Fibroblast of skin of left biceps (primary cell): ENCODE measurements at places on chromosomes 11 and 22.

DNA sequence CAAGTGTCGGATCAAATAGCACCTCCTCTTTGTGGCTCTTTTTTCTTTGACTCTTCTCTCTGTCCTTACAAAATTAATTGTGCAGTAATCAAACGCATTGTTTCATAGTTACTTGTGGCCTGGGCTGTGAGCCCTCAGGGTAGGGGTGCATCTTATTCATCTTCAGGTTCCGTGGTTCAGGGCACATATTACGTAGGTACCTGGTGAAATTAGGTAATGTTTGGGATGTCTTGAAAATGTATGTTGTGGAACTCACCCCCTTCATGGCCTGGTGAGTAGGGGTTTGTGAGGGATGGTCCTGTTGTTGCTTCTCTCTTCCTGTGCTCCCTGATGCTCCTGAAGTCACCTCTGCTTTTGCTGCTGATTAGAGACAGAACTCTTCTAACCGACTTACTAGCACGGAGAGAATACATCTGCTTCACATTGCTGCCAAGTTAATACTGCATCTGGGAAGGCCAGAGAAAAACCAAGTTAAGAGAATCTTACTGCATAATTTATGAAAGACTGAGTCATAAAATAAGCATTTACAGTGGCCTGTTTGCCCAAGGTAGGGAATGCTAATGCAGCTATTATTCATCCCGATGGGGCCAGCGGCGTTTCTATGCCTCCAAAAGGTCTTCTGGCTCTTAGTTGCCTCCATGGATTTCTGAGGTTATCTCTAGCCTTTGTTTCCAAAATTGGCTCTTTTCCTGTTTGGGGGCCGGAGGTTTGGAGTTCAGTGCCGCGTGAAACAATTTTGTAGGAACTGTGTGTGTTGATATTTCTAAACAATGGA is 66.9 kb downstream of the TBC1D22A start:
- peak; percentile 86 for DNase-seq

DNA sequence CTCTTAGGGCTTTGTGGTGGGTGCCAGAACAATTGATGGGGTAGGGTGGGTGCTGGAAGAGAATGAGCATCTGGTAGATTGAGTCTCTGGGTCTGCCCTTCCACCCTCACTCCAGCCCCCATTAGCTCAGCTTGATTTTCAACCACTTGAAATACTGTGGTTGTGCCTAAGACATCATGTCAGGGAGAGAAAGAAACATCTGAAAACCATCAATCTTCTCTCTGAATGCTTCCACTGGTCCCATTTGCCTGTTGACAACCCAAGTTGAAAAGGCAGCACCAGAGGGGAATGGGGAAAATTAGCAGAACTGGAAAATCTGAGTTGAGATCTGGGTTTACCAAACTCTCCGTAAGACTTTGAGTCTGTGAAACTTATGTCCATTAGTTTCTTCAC is 26.1 kb downstream of the CD44 start:
- DNase-seq = no peak

GRCh38 chr22:42511401-42511891 is 8.2 kb downstream of the RRP7A start:
- no peak for DNase-seq

DNA sequence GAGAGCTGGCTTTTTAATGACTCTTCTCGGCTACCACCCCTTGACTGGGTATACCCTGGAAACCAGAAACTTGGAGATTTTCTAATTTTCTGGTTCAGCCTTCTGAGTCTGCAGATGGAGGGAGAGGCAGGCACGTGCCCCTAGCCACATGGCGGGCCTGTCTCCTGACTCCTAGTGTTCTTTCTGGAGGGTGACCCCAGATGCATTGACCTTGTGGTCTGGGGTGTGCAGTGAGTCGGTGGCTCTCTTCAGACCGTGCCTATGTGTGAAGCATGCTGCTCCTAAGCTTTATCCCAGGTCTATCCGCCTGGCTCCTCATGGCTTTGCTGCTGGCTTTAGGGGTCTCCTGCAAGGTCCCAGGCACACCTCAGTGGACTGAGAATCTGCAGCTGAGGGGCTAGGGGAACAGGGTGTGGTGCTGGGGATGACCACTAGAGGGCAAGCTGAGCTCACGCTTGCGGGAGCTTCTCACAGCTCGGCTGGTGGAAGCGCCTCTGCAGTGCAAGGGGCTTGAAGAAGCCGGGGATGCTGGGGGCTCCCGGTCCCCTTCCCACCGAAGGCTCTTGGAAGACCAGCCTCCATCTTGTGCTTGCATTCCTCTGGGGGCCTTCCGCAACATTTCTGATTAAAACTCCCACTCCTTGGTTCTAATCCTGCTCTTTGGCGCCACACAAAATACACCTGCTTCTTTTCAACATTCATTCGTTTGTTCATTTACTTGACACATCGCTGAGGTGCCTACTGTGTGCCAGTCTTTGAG is 51.8 kb downstream of the OTOG start:
- peak; percentile 4 for DNase-seq

DNA sequence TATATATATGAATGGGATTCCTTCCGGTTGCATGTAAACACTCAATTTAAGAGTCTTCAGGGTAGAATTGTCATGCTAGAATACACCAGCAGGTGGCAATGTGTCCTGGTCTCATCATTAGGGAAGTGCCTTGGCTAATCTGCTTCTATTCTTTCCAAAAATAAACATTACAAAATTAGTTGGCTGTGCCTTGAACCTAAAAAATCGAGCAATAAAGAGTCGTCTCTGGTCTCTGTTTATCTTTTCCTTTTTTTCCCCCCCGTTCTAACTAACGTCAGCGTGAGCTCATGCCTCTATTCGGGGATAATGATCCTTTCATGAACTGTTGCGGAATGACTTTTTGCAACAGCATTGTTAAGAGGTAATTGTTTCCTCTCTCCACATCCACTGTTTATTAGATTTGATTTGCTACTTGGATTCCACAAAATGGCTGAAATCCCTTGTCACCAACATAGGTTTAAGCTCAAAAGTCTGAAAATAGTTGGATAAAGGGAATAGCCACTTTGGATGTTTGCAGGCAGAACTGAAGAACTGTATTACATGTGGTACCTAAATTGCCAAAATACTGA is 1.2 kb upstream of the ARHGEF12 start:
- DNase-seq = peak; percentile 69

DNA sequence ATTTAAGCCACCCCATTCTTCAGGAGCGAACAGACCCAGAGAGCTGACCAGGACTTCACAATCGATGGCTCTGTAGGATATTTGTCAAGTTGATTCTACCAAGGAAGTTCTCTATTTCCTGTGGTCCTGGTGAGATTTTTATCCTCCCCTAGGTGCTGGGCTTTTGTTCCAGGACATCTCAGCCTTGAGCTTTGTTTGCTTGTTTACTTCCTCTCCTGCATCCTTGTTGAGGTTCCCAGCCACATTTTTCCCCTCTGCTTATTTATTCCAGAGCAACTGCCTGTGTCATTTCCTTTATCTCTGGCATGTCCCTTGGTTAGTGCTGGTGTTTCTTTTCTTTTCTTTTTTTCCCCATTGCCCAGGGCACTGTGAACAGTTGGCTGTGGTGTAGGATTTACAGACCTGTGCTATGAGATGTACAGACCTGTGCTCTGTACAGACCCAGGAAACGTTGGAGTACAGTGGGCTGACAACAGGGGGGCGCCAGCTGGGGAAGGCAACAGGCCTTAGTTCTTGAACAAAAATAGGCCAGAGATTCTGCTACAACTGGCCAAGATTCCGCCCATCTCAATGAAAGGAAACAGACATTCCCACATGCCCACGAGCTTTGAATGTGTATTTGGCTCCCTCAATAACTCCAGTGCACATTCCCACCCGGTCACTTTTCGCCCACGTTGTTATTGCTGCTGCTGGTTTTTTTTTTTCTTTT is 235.9 kb upstream of the DDI1 start:
- DNase-seq = no peak

- DNase-seq = no peak
These were observed 7.0 kb upstream of the CASTOR1 start for GRCh38 chr22:30296324-30296723.

- DNase-seq = no peak
These were observed 100.8 kb upstream of the B3GAT1 start for GRCh38 chr11:134512571-134513538.

DNA sequence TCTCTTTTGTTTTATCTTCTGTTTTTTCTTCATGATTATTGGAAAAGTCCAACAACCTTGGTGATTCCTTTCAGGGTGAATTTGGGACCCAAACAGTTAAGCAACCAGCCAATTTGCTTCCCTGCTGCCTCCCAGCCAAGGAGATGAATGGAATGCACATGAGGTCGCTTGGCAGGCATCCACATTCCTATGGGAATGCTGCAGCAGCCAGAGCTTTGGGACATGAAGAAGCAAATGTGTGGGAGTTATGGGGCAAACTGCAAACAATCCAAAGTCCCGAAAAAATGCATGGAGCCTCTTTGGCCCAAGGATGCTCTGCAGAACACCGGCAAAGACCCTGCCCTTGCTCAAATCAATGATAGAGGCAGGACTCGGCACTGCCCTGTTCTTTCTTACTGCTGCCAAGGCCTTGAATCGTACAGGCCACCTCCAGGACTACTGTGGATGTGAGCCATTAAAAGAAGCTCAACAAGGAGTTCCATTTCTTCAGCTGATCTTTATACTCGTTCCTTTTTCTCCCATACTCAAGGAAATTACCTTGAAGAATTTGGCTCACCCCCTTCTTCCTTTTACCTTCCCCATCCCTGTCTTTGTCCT is 117.3 kb upstream of the TEAD1 start:
- DNase-seq = peak; percentile 97

GRCh38 chr11:83819931-83820549 is 533.9 kb upstream of the CCDC90B start:
- DNase-seq = peak; percentile 35

DNA sequence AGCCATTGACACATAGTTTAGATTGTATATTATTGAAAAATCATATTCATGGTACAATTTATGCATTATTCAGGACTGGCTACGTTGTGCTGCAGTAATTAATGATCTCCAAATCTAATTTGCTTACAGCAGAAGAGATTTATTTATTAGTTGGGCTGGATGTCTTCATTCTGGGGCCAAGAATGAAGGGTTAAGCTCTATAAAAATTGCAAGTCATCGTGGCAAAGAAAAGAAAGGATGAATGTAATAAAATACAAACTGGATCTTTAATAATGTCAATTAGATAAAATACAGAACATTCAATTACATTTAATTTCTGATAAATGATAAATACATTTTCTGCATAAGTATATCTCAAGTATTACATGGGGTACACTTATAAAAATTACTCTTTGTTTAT is 151.8 kb upstream of the ANO5 start:
- DNase-seq = no peak
